ENCODE measurements at places on chromosomes 1 and 21. TPM values are rescaled to one million over a fixed set of nuclear protein-coding genes. Genes with fewer than 3 reads are reported as not detected.

AK5 gene
- total RNA-seq: 32.0 TPM

DNA sequence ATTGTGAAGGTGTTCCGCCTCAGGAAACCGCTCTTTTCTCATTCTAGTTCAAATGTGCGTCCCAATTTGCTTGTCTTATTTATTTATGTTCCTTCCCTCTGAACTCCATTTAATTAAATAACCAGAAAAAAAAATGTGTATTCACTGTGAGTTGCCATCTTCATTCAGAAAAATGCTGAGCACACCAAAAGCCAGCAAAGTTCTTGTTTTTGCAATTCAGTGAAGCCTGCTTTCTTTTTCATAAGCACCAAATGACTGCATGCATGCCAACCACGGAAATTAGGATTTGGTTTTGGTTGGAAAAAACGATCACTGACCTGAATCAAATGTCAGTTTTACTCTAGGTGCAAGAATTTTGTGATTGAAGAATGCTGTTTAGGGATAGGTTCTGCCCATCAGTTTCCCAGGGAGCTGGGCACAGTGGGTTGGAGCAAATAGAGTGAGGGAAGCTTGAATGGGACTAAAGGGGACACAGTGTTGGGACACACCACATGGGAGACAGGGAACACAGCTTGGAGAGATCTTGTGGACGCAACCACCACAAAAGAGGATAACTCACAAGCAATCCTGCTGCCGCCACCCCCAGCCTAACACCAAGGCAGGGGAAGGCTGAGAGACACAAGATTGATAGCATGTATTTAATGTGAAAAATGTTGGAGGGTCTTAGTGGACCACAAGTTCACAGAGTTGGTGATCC, 183.4 kb upstream of the GALNT2 start:
- no peak for DNase-seq

- no peak for DNase-seq
These were observed 18.7 kb upstream of the PAPPA2 start for GRCh38 chr1:176444286-176444685.

PTPN7 gene
- total RNA-seq: 145 TPM

- no peak for DNase-seq
These were observed 31.3 kb upstream of the SLC19A1 start for GRCh38 chr21:45573452-45574035.

GRCh38 chr21:42091899-42092508, 20.9 kb downstream of the UMODL1 start:
- DNase-seq: no peak

DNA sequence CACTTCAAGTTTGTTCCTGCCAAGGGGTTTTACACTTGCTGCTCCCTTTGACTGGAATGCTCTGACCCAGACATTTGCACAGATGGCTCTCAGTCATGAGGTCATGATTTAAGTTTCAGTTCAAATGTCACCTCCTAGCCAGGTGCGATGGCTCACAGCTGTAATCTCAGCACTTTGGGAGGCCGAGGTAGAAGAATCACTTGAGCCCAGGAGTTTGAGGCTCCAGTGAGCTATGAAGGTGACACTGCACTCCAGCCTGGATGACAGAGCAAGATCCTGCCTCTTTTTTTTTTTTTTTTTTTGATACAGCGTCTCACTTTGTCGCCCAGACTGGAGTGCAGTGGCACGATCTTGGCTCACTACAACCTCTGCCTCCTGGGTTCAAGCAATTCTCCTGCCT, 4.5 kb upstream of the ZMYM4 start:
- no peak for DNase-seq

GRCh38 chr1:195717651-195718050, 890.6 kb downstream of the KCNT2 start:
- DNase-seq: no peak

- no peak for DNase-seq
These were observed 6.6 kb downstream of the LDLRAD2 start for GRCh38 chr1:21818656-21819055.

DNA sequence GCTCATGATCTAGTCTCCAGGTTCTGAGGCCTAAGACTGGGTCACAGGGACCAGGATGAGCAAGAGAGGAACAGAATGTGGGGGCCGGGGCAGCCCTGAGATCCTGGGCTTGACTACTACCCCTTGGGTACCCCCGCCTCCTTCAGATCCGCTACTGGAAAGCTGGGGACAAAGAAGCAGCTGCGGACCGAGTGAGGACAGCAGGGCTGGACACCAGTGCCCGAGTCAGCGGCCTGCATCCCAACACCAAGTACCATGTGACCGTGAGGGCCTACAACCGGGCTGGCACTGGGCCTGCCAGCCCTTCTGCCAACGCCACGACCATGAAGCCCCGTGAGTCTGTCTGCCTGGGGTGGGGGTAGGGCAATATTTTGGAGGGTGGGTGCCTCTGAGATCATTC, 12.5 kb downstream of the TMEM81 start:
- DNase-seq: no peak

SLC6A9 gene
- total RNA-seq: 0.17 TPM

TRIM45 gene
- total RNA-seq: 0.25 TPM

DNA sequence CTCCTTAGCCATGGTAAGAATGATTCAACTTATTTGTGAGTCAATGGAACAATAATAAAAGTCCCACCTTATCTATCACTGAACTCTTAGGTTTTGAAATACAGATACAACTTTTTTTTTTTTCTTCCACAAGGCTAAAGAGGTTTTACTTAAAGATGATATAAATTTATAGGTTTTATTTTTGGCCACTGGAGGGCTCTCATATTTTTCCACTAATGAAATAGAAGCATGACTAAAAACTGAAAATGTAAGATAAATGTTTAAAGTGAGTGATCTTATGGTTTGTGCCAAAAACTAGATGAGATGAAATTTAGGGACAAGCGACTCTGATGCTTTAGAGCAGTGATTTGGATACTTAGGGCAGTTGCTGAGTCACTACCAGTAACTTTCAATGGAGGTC, 499.0 kb downstream of the NUF2 start:
- DNase-seq: no peak

DNA sequence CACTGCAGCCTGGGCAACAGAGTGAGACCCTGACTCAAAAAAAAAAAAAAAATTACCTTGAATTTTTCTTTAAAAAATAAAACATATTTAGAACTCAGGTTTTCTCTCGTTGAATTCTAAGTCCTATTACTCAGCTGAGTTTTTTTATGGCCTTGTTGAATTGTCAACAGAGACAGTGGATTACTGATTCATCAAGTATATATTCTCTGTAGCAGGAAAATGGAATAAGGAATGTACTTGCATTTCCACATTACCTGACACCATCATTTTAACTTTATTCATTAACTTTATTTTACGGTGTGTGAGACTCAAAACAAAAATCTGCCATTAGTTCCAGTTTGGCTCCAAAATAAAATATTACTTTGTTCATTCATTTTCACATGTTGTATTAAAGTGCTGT, 53.8 kb upstream of the APP start:
- no peak for DNase-seq

- no peak for DNase-seq
These were observed 132.9 kb upstream of the WNT4 start for GRCh38 chr1:22275626-22276395.

DNA sequence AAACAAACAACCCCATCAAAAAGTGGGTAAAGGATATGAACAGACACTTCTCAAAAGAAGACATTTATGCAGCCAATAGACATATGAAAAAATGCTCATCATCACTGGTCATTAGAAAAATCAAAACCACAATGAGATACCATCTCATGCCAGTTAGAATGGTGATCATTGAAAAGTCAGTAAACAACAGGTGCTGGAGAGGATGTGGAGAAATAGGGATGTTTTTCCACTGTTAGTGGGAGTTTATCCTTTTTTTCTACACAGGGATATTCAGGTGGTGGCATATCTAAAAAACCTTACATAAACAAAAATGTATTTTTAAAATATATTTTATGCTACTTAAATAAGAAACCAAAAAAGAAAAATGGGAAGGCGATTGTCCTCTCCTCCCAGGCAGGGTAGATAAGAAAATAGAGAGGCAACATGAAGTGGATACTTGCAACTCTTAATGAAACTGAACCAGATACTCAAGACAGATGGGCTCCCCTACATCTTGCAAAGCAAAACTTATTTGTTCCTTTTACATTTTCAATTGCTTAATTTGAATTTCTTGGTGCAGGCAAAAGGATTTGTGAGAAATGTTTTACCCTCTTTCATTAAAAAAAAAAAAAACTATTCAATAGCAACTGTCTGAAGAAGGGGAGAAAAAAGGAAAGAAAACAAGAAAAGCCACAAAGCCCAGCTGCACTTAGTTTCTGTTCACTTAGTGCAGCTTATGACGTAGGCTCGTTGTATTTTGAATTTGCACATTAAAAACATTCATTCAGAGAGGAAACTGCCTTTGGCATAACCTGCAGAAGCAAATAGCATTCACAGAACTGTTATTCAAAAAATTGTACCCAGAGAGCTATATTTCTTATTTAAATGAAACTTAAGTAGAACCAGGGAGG, 36.9 kb upstream of the RGS1 start:
- DNase-seq: peak; percentile 48

- DNase-seq: no peak
These were observed 19.9 kb upstream of the VAMP3 start for GRCh38 chr1:7751174-7751573.

S100A16 gene
- not detected for total RNA-seq

CR1 gene
- 3.1 TPM for total RNA-seq

- DNase-seq: no peak
These were observed 159.0 kb downstream of the MIS18A start for GRCh38 chr21:32119811-32120210.

DNA sequence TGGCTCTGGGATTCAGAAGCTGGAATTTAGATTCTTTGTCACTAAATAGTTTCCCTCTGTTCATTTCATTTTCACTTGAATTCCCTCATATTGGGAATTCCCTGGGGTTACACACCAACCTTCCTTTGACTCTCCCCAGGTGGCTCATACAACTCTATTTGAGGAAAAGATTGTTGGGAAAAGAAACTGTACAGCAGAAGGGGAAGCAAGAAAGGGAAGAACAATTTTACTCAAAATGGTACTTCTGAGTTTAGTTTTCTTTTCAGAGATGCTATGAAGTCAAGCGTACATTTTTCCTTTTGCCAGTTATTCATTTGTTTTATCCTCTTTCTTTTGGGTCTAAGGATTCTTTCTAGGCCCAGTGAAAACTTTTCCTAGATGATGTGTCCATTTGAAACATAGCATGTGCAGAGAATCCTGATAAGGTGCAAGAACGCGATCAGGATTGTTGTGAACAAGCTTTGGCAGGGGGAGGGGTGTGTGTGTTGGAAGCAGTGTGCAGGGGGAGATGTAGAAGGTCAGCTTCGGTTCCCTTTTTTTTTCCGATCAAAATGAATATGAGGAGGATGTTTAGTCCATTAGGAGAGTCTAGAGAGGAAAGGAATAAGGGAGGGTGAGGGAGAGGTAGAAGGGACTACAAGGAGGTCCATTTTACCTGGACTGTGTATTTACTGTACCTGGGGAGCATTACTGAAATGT, 26.8 kb upstream of the CD1D start:
- DNase-seq: no peak

SYT6 gene
- total RNA-seq: not detected

MAP1LC3C gene
- total RNA-seq: not detected

GRCh38 chr1:41533731-41534080, 49.2 kb upstream of the EDN2 start:
- no peak for DNase-seq

- no peak for DNase-seq
These were observed 187.9 kb downstream of the PATJ start for GRCh38 chr1:61930116-61930645.

DNAJC6 gene
- total RNA-seq: 2.4 TPM

SLAMF6 gene
- 6.3 TPM for total RNA-seq

GRCh38 chr1:20640183-20640597, 6.9 kb downstream of the PINK1 start:
- peak; percentile 47 for DNase-seq

- DNase-seq: no peak
These were observed 8.2 kb downstream of the IGSF9 start for GRCh38 chr1:159937054-159937750.

GRCh38 chr1:185250063-185250462, 67.0 kb downstream of the IVNS1ABP start:
- DNase-seq: no peak

- no peak for DNase-seq
These were observed 5.2 kb upstream of the PIGR start for GRCh38 chr1:206951318-206952100.

C4BPA gene
- total RNA-seq: not detected

TSPAN2 gene
- 0.95 TPM for total RNA-seq

- no peak for DNase-seq
These were observed 25.0 kb downstream of the GIPC2 start for GRCh38 chr1:78070758-78071157.

- DNase-seq: peak; percentile 43
These were observed 6.2 kb downstream of the SLC2A1 start for GRCh38 chr1:42952303-42953001.

DNA sequence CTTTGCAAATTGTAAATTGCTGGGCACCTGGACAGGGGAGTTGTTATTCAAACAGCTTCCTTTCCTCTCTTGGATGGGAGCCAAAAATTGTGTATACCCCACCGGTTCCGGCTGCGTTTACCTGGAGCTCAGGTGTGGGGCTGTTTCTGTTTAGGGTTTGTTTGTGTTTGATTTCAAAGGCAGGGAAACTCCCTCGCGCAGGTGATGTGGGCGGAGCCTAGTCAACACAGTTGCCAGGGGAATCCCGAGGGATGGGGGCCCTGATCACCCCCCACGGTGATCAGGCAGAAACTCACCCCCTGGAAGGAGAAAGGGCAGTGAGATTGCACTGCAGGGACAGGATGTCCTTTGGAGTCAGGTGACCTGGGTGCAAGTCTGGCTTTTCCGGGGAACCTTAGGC, 28.3 kb downstream of the CDCP2 start:
- DNase-seq: no peak

GRCh38 chr1:182676274-182676673, 8.1 kb downstream of the RGS8 start:
- no peak for DNase-seq

HMCN1 gene
- total RNA-seq: 0.14 TPM

GRCh38 chr1:216535059-216535458, 111.8 kb upstream of the USH2A start:
- DNase-seq: no peak
